CD4-positive, alpha-beta T cell treated with Interleukin-12 subunit alpha and Interleukin-12 subunit beta, for 1 hour (primary cell): ENCODE measurements at places on chromosomes 2 and 18.

GRCh38 chr2:177992992-177993391 lies 79.6 kb downstream of the PDE11A start:
- DNase-seq: no peak

- no peak for DNase-seq
Observed at GRCh38 chr2:207516206-207516605, 13.6 kb upstream of the CREB1 start.

DNA sequence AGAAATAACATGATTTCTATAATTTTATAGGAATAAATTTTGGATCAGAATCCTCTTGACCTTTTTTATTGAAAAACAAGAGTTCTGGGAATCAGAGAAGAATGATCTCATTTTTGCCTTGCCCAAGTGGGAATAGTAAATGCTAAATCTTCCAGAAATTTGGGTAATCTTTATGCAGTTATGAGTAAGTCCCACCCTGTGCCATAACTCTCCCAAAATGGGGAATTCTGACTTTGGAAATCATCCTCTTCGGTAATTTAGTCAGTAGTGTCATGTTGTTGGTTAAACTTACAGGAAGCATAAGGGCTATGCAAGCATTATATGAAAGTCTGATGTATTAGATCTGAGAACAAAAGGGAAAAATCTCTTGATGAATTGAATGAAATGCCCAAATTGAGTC lies 20.6 kb upstream of the ARHGAP28 start:
- DNase-seq: no peak

- DNase-seq: peak; percentile 34
Observed at GRCh38 chr18:13800505-13801259, 23.3 kb upstream of the MC5R start.
